HuH-7.5 (cell line): ENCODE measurements at places on chromosomes 5 and 9.

DNA sequence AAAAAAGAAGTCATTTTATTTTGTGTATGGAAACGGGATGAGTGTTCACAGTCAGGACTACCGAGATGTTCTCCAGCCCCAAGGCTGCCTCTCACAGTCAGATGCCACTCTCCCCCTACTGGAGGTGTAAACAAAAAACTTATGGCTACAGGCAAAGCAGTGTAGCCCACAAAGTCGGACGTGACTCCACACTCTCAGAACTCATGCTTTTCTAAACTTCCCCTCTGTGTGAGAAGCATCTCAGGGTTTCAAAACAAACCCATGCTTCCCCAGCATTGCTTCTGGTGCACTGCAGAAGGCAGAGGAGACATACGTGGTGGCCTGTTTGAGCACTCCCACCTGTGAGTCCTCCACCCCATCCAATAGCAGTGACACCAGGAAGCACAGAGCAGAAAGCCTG is 580.3 kb downstream of the BNC2 start:
- DNase-seq = no peak

GRCh38 chr9:89801742-89802670 is 197.2 kb downstream of the GADD45G start:
- DNase-seq = no peak

DNA sequence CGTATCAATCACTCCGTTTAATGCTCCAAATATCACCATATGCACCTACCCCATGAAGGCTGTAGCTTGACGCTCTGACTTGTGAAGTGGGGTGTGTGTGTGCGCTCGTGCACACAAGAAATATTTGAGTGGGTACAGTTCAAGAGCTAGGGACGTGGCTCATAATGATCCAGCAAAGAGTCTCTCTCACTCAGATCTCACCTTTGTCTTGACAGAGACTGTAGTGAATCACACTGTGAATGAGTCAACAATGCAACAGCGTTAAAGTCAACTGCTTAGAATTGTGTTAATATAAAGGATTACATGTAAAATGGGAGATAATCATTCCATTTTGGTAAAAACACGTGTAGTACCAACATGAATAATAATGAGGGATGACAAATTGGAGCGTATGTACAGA is 119.4 kb downstream of the MED27 start:
- DNase-seq = no peak

GRCh38 chr9:98363644-98364043 is 108.2 kb upstream of the TBC1D2 start:
- no peak for DNase-seq

DNA sequence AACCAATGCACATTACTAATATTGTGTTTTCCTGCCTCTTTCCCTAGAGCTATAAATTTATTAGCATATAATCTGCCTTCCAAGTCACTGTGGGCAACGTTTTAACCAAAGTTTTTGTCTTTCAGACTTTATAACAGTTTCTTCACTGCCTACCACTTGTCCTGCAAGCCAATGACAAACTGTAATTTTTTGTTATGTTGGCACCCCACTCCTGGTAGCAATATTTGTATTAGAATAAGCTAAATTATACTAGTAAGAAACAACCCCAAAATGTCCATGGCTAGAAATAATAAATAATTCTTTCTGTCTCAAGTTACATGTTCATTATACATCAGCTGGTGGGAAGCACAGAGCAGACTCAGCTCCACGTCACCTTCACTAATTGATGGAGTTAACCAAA is 51.7 kb downstream of the ATPSCKMT start:
- DNase-seq = no peak

DNA sequence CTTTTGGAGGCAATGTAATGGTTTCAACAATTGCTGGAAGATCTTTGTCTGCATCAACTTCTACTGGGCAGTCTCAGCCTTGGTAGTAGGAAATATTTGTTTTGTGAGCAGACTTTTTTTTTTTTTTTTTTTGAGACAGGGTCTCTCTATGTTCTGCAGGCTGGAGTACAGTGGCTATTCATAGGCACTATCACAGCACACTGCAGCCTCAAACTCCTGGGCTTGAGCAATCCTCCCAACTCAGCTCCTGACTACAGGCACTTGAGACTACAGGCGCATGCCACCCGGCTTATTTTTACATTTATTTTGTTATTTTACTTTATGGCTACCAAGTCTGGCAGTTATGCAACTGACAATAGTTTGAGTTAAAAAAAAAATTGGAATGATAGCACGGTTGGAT is 187.3 kb downstream of the SNX18 start:
- DNase-seq = no peak

GRCh38 chr9:5265939-5266338 is 34.7 kb downstream of the INSL4 start:
- DNase-seq = no peak

GRCh38 chr5:65926276-65926783 is at the start of gene ERBIN:
ERBIN (plus strand) TSS chr5:65926575; CDS start chr5:65992719, 66,144 bp downstream.
- peak; percentile 51 for DNase-seq

GRCh38 chr9:121368138-121368522 is 1.9 kb downstream of the STOM start:
- DNase-seq = peak; percentile 31

DNA sequence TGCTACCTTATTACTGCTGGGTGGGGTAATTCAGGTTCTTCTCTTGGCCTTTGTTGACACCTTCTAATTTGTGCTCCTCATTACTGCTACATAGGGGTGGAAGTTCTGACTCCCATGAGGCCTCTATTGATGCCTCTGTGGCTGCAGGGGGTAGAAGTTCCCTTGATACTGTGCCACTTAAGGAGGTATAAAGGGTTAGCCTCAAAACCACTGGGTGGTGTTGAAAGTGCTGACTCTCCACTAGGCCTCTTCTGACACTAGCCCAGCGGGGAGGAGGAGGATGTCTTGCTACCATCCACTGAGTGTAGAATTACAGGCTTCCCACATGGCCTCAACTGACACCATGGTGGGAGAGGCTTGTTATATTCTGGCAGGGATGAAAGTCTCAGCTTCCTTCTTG is 36.7 kb upstream of the CCDC112 start:
- DNase-seq = no peak

- DNase-seq = no peak
Observed at GRCh38 chr5:169272731-169273427, 28.1 kb downstream of the SLIT3 start.

GRCh38 chr5:1354576-1354975 is 9.7 kb upstream of the CLPTM1L start:
- DNase-seq = no peak

GRCh38 chr9:124795881-124796431 is 19.0 kb downstream of the OLFML2A start:
- DNase-seq = no peak

DNA sequence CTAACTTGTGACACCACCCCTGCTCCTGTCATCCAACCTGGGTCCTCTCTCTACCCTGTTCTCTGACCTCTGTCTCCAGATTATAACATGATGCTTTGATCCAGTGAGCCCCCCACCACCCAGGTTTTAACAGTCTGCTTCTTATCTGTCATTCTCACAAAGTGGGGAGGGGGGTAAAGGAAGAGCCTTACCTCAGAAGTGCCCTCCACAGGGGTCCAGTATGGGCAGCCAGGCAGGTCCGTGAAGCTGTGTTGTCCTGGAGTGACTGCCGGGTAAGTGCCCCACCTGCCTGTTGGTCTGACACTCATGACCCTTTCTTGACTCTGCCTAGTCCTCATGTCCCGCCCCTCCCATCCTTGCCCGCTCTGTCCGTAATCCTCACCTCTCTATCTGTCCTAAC is 3.4 kb downstream of the IL11RA start:
- DNase-seq = no peak

- no peak for DNase-seq
Observed at GRCh38 chr9:12765088-12765798, 9.6 kb upstream of the LURAP1L start.

DNA sequence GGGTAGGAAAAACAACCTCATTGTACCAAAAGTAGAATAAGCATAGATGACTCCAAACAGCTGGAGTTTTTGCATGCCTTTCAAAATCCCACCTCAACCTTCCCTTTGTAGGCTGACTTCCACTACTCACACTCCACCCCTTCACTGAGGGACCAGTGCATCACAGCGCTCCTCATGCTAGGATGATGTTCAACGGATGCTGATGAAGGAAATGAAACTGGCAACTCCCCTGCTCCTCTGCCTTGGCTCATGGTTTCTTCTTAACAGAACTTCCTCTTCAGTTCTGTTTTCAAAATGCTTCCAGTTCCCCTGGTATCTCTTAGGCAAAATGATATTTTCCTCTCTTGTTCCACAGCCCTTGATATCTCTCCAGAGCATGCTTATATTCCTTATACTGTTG is 29.0 kb downstream of the LIFR start:
- DNase-seq = no peak

GRCh38 chr9:117783828-117784227 is 79.6 kb downstream of the TLR4 start:
- no peak for DNase-seq

DNA sequence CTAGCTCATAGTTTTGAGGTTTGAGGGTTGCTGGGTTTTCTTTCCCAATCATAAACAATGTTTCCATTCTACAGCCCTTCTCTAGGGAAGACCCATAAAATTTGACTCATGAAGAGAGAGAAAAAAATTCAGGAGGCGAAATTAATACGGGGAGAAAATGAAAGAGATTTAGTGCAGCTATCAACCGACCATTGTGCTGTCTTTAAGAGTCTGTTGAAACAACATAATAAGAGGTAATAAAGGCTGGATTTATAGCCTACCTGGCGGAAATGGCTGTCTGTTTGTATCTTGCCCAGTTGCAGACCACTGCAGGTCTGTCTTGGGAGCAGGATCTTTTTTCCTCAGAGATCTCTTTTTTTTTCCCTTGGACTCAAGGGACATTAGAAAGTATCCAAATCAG is 66.9 kb downstream of the TLR4 start:
- DNase-seq = no peak

- peak; percentile 14 for DNase-seq
Observed at GRCh38 chr5:18465833-18466681, 831.8 kb downstream of the TAF11L14 start.

- DNase-seq = no peak
Observed at GRCh38 chr5:172868436-172868923, 34.4 kb downstream of the ERGIC1 start.

DNA sequence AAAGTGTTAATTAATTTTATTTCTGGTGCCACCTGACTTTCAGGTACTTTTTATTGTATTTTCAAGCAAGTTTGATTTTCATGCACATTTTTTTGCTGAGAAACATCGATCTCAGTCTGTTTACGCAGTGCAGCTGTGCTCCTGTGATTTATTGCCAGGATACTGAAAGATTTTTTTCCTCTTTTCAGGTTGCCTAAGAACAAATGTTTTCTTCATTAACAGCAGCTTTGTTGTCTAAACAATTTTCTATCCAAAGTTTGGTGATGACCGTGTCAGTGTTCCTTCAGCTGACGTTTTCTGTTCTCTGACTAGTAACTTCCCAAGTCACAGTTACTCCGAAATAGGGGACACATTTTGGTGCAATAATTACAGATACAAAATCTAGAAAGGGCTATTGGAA is 78.1 kb downstream of the VCAN start:
- no peak for DNase-seq

- no peak for DNase-seq
Observed at GRCh38 chr9:129146441-129146941, 31.6 kb downstream of the IER5L start.

GRCh38 chr9:115278326-115279035 is 160.5 kb upstream of the TNC start:
- no peak for DNase-seq

DNA sequence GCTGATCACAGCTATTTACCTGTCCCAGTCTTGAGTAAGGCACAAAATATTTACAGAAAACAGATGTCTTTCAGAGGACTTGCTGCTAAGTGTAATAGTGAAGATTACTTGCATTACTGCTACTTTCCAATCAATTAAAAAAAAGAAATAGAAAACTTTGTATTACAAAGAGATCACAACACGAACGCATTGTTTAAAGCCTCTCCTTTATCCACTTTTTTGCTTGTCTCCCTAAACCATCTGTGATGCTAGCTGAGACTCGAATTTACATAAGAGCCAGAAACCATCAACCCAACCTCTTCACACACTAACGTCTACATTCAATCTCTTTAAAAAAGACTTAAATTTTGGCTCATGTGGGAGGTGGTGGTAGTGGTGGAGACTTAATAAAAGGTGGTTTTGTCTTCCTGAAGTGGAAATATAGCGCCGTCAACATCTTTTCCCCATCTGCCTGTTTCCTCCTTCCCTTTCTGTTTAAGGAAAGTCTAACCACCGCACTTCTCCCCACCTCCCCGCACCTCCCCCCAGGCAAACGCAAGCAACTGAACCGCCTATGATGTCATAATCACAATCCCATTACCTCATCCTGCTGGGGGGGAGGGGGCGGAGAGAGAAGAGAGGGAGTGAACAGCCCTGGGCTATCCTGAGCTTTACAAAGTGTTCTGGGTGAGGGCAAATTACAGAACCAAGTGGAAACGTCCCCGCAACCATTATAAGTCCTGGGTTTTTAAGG is 948 bp upstream of the FAM53C start:
- peak; percentile 68 for DNase-seq

DNA sequence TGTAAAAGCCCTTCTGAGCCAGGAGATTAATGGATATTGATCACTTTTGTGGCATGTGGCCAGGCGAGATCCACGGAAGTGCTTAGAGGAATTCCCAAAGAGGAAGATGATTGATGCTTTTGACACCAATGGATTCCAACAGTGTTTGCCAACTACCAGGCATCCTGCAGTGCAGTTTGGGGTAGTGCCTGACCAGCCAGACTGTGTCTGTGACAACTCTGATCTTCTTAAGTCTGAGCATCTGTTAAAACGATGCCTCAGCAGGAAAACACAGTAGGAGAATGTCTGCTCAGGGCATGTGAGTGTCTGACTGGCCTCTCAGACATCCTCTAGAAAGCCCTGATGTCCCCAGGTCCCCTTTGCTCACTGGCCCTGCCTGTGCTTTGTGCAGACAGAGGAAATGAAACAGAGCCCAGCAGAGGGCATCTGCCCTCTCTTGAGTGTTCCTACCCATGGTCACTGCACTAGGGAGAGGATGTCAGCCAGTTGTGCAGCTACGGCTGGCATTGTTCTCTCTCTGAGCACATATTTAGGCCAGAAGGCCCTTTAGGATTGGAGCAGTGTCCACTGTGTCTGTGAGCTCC is 57.0 kb downstream of the TRPC7 start:
- DNase-seq = no peak

DNA sequence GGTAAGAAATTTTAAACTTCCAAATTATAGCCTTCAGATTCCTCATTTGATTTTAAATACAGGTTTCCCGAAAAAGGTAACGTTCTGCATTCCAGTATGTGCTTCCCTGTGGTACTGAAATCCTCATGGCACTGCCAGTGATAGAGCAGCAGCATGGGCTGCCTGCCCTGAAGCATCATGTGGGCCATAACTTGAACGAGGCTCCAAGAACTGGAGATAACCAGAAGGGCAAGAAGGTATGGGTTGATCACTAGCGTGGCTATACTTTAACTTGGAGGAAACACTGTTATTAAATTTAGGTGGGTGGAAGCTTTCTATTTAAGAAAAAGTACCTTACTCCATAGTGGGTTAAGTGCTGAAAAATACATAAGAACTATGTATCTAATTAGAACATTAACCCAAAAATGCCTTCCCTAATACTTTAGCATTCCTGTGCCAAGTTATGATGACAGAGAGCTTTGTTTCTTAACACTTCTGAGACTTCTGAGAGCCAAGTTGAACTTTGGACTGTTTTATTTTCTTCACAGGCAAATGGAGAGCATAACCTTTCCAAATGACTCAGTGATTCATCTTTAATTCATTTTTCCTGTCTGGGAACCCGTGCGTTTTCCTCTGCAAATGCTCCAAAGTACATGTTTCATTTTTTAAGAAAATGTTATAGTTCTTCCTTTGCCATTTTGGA is 191.5 kb upstream of the GNA14 start:
- DNase-seq = no peak
